ENCODE measurements at places on chromosomes 13 and 19. TPM values are rescaled to one million over a fixed set of nuclear protein-coding genes. Genes with fewer than 3 reads are reported as not detected.

Gene FLT1
- total RNA-seq: not detected

DNA sequence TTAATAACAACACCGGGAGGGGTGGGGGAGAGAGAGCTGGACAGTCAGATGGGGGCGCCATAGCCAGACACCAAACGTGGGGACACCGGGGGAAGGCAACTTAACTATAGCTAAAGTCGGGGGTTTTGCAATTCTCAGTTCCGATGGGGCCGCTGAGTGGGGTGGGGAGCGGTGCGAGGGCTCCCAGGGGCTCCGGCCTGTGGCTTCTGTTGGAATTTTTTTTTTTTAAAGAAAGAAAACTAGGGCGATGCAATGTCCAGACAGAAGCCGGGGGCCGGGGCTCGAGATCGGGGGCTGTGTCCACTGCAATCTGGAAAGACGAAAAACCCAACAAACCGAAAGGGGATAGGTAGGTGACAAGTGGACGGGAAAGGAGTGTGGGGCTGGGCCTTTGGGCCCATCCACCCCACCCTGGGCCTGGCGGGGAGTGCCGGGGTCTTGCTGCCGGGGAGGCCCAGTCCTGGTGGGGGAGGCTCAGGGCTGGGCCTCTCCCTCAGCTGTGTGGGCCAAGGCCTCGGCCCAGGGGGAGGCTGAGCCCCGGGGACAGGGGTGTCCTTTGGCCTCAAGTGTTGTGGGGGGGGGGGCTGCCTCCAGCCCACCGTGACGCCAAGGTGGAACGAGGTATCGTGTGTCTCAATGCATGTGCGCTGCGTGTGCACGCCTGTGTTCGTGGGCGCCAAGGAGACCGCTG, 17.3 kb downstream of the PRKCSH start:
- no peak for DNase-seq

DNA sequence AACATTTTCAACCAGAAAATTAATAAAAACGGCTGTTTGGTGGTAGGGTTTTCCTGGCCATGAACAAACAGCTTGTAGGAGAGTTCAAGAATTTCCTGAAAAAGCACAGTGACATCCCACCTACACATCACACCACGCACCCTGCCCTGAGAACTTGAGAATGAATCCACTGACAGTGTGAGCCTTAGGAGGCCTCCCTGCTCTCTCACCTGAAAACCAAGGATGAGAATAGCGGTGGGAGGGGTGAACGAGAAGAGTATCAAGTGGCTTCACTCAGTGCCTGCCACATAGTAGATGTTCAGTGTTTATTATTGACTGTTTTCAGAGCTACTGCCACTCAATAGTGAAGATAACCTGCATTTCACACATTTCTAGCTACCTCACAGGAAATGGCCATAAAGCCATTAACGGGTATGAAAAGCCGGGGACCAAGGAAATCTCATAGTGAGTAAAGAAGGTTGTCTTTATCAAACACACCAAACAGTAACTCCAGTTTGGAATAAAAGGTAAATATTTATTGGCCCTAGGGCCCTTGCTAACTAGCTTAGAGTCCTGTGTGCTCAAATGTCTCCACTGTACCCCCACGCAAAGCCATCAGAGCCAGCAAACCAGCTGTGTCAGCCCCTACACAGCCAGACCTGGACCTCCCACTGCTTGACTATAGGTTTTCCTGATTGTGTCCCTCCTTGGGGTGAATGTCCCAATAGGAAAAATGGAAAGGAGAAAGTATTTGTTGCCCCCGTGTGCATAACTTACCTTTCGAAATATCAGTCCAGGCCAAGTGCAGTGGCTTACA, 40.6 kb downstream of the TPT1 start:
- no peak for DNase-seq

- no peak for DNase-seq
Observed at GRCh38 chr19:5579697-5580096, 11.9 kb upstream of the TINCR start.

GRCh38 chr19:22532388-22533300, 101.5 kb upstream of the ZNF492 start:
- DNase-seq: no peak

- no peak for DNase-seq
Observed at GRCh38 chr13:45474584-45475454, 10.1 kb downstream of the COG3 start.

DNA sequence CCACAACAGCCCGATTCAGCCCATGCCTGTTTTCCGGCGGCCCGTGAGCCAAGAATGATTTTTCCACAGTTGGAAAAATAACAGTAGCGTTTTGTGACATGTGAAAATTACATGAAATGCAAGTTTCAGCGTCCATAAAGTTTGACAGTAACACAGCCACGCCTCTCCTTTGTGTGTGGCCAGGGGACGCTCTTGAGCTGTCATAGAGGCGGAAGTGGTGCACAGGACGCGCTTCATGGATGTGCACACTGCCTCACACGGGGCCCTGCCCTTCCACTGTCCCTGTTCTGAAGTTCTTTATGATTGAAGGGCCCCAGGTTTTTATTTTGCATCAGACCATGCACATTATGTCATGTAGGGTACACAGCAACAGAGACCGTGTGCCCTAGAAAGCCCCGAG, 12.4 kb upstream of the ELAVL1 start:
- peak; percentile 44 for DNase-seq

DNA sequence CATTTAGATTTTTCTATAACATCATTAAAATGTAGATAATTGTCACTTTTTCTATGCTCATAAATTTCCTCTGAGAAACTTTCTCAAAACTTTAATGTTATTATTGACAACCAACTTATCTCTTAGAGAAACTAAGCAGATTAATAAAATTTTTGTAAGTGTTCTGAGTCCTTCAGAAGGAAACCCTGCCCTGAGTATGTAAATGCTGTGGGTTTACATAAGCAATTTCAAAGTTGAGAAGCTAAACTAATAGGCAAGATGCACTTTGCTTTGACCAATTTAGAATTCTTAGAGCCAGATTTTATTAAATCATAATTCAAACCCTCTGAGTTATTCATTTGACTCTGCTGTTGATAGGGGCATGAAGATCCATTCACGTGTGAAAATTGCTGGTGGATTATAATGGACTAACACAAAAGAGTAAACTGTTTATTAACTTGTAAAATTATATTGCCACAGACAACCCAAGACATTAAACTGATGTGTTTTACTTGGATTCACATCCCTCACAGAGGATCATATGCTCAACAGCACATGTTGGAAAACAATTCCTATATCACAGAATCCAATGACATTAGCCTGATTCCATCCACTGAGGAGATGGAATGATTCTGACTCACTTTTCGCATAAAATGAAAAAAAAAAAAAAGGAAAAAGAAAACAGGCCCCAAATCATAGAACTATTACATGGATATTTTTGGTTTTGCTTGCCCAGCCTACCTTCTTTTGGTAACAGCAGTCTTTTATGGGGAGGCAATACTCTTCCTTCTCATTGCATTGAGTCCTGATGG, 453.7 kb upstream of the HTR2A start:
- no peak for DNase-seq

DNA sequence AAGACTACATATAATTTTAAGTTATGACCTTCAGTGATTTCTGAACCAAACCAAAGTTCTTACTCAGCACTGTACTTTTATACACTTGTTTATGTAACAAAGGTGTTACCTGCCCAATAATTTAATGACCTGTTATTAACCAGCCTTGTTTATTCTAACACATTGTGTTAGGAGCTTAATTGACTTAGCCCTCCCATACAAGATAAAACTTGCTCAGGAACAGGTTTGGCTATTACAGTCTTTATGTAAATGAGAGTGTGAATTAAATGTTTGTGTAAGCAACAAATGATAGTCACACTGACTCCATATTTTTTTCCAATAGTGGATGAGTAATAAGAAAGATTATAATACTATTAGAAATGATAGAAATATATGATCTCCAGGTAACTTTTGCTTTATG, 51.8 kb upstream of the MYCBP2 start:
- DNase-seq: no peak

Measured in HT-29 (cell line).